CD4-positive, alpha-beta memory T cell (primary cell): ENCODE measurements at places on chromosomes 16 and 17.

DNA sequence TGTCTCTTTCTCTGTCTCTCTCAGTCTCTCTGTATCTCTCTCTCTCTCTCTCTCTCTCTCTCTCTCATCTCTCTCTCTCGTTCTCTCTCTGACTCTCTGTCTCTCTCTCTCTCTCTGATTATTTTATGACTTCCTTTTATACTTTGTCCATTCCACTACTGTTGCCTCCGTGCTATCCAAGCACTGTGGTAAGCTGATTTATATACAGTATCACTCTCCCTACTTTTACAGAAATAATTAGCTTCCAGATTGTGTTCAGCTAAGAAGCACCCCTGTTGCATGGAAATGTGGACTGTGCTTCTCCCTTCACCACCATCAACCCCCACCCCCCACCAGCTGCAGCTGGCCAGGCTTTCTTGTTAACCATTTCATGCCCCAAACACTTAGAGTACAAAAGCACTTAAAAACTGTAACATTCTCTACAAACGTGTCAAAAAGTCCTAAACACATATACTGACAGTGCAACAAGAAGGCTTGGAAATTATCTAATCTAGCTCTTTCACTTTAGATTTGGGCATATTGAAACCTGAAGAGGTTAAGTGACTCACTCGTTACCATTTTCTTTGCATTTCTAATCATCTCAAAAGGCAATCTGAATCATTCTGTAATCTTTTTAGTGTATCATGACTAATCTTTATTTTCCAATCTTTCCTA is 11.6 kb upstream of the TMEM100 start:
- no peak for DNase-seq

GRCh38 chr16:13127144-13127543 is 225.7 kb downstream of the SHISA9 start:
- DNase-seq: no peak

DNA sequence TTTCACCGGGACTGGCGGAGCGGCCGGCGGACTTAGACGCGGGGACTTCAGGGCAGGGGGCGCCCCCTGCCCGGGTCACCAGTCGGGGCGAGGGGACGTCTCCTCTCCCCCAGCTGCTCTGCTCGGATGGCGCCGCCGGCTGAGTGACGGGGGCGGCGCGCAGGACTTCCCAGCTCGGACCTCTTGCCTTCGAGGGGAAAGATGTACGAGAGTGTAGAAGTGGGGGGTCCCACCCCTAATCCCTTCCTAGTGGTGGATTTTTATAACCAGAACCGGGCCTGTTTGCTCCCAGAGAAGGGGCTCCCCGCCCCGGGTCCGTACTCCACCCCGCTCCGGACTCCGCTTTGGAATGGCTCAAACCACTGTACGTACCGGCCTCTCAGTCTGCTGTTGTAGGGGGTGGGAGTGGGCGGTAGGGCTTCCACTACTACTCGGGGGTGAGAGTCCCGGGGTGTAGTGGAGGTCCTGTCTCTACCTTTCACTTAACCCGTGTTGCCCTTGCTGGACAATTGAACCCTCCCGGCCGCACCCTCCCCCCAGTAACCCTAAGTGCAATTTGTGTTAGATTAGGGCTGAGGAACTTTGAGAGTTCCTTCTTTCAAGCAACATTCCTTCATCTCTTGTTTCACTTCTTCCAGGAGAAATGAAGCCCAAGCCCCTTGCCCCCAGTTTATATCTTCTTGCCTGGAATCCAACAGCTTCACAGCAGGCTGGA is 21.9 kb downstream of the GJD3 start:
- no peak for DNase-seq

DNA sequence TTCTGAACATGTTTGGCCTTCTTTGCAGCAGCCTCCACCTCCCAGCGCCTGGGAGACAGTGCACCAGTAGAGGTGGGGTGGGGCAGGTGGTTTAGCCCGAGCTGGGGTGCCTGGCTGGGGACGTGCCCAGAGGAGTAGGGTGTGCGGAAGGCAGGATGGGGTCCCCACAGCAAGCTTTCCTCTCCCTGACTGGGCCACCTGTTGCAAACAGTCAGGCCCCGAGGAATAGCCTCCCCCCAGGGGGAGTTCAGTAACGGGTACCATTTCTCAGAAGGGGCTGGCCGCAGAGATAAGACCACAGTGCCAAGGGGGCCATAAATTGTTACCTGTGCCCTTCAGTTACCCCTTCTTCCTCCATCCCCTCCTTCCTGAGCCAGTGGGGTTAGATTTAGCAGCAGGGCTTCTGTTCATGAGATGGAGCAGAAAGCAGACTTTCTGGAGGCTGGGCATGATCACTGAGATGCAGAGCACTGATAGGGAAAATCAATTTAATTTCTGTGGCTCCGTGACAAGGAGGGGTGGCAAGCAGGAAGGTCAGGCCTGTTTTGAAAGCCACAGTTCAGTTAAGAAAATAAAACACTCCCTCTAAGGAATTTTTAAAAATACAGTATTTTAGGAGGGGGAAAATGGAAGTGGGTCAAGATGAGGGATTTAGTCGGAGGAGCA is 181.9 kb downstream of the MSI2 start:
- DNase-seq: no peak

GRCh38 chr17:73256220-73256619 is 5.5 kb downstream of the CPSF4L start:
- no peak for DNase-seq

DNA sequence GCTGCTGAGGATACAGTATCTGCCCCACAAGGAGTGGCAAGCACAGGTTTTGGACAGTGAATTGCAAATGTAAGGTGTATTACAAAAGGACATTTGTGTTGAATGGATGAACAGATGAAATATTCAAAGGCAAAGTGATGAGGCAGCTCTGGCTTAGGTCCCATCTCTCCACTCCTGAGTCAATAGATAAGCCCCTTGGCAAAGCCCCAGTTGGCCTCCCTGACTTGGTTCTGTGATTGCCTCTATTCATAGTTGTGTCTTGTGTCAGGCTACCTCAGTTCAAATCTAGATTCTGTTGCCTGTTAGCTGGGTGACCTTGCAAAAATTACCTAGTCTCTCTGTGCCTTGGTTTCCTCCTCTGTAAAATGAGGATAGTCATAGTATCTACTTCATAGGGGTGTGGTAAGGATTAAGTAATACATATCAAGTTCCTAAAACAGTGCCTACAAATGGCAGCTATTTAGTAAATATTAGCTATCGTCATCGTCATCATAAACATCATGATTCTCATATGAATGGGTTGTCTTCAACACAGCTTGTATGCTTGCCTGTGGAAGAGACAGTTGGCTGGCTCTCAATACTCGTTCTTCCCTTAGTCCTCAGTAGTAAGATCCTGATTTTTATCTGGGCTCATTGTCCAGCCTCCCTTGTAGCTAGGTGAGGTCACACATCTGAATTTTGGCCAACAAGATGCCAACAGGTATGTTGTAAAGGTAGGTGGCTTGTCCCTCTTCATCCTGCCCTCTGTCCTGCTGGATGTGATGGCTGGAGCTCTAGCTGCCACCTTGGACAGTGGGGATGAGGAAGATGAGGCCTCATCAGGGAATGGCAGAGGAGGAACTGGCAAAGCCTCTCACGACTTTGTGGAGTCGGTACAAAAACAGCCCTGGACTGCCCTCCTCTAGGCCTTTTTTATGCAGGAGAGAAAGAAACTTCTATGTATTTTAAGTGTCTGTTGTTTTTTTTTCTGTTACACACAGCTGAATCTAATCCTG is 2.1 kb upstream of the MFAP4 start:
- DNase-seq: no peak

DNA sequence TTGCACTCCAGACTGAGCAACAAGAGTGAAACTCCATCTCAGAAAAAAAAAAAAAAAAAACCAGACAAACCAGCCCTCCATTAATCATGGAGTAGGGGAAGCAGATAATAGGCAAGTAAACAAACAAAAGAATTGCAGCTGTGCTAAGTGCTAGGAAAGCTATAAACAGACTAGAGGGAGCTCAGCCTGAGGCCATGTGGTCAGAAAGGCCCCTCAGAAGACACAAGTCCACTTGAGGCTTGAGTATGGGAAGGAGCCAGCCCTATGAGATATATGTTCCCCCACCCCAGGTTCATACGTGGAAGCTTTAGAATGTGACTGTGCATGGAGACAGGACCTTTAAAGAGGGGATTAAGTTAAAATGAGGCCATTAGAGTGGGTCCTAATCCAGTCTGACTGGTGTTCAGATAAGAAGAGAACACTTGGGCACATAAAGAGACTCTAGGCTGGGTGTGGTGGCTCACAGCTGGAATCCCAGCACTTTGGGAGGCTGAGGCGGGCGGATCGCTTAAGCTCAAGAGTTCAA is 132.6 kb upstream of the NOL11 start:
- DNase-seq: no peak

DNA sequence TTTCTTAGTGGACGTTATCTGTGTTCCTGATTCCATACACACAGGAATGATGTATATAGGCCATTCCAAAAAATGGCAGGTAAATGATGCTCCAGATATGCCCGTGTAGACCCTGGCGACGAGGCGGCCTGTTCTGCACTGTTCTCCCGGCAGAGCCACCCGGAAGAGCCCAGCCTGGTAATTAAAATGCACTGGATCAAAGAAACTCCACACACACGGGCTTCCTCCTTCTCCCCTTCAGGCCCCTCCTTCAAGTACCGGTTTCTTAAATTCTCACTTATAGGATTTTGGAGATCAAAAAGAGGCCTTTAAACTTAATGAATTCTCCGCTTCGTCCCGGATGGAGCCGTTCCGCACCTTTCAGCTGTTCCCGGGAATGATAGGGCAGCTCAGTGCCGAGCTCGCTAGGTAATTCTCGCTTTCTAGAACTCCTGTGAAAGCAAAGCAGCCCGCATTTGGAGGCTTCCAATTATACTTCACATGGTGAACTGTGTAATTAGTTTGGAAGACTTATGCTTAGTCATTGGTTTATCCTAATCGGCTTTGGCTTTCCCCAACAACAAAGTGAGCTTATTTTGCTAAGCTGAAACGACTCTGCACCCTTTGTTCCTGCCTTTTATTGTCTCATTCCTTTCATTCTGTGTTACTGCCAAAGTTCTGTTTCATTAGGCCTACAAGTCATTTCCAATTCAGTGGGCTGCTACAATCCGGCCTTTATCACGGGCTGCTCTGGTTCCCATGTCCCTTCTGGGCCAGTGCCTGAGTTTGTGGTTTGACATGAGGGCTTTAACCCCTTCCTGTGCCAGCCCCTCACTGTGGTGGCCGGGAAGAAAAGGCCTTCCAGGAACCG is 150.0 kb downstream of the MSI2 start:
- no peak for DNase-seq

DNA sequence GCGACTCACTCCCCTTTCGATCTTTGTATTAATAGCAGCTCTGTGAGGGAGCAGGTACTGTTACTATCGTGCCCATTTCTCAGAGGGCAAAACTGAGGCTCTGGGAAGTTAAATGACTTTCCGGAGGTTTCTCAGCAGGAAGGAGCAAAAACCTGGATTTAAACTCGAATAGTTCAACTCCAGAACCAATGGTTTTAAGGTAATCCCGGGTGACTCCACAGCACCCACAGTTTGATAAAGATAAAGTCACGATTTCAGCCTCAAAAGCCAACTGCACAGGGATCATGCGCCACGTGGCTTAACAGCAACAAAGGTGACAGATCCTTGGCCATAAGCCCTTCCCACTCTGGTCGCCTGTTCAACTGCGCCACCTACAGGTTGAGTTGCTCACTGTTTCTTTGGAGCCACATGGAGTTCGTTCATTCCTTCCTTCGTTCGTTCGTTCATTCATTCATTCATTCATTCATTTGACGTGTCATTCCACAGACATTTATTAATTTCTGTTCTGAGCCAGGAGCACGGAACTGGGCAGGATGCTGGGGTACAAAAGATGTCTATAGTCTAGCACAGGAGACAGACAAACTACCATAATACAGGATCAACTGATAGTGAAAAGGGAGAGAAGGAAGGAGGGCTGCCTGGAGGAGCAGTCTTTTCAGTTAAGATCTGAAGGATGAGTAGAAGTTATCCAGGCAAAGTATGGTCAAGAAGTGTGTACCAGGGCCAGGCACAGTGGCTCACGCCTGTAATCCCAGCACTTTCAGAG is 134.8 kb downstream of the HS3ST2 start:
- peak; percentile 17 for DNase-seq

DNA sequence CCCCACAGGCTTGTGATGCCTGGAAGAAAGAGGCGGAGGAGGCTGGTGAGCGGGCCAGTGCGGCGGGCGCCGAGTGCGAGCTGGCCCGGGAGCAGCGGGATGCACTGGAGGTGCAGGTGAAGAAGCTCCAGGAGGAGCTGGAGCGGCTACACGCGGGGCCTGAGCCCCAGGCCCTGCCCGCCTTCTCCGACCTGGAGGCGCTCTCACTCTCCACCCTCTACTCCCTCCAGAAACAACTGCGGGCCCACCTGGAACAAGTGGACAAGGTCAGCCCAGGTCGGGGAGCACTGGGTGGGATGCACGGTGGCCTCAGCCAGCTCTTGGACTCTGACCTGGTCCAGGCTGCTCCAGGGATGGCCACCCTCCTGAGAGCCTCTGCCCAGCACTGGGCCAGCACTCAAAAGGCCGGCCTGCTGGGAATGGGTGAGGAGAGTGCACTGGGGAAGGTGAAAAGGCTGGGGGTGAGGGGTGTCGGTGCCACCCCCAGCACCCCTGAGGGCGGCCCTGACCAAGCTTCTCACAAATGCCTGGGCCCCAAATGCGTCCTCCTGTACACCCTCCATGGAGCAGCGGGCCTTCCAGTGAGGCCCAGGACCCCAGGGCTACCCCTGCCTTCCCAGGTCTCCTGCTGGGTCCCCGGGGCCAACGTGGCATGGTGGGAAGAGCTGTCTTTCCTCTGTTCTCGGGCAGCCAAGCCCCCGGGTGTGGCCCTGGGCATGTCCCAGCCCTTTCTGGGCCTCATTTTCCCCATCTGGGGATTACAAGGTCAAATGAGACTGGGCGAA is 20.8 kb downstream of the UNC13D start:
- DNase-seq: no peak

GRCh38 chr17:5694551-5694950 is 110.2 kb upstream of the NLRP1 start:
- DNase-seq: no peak
